Pericardium fibroblast (primary cell): ENCODE measurements at places on chromosomes 1 and 21. TPM values are rescaled to one million over a fixed set of nuclear protein-coding genes. Genes with fewer than 3 reads are reported as not detected.

The CD52 gene
- total RNA-seq = not detected in 2 replicates

The KRTAP7-1 gene
- not detected in 2 replicates for total RNA-seq

The PEAR1 gene
- 20.1 and 23.8 TPM in 2 replicates for total RNA-seq

The JAM2 gene
- 0.82 and 0.94 TPM in 2 replicates for total RNA-seq

The ANXA9 gene
- total RNA-seq = 0.26 and 1.2 TPM in 2 replicates

The GNAI3 gene
- total RNA-seq = 7.5 TPM in 2 replicates

The IL20 gene
- total RNA-seq = not detected in 2 replicates

The OR2M3 gene
- total RNA-seq = not detected in 2 replicates

The PGBD5 gene
- under 0.01 TPM in 2 replicates for total RNA-seq

The PTCH2 gene
- under 0.01 and 0.47 TPM in 2 replicates for total RNA-seq

The C1orf167 gene
- total RNA-seq = 0.93 TPM in 1 of 2 replicates, not detected in the other

The SPRR2A gene
- total RNA-seq = not detected in 2 replicates
